ENCODE measurements at places on chromosomes 2 and 18.
A peak's percentile ranks its signal among the peaks of the same experiment; 100 is the strongest.

- DNase-seq = no peak
Measured at GRCh38 chr2:64985447-64985846, 3.8 kb upstream of the SLC1A4 start.

- no peak for DNase-seq
Measured at GRCh38 chr2:109455731-109456691, 157.8 kb downstream of the SEPTIN10 start.

DNA sequence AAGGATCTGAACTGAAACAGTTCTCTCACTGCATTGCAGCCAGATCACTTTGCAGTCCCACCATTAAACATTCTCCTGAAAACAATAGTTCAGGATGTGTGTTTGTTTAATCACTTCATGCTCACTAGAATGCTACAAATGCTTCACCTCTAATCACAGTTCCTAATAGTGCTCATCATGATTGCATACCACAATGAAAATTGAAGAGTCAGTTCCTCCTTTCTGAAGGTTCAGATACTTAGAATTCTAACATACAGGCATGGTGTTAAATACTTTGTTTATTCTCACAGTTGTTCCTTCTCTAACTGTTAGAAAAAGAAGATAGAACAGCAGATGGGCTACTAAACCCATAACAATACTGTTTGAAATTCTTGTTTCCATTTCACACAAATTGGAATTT is 622.3 kb upstream of the ACVR2A start:
- no peak for DNase-seq

GRCh38 chr2:46970334-46971288 is 55.0 kb upstream of the MCFD2 start:
- no peak for DNase-seq

- DNase-seq = no peak
Measured at GRCh38 chr2:149990965-149991364, 403.4 kb upstream of the MMADHC start.

DNA sequence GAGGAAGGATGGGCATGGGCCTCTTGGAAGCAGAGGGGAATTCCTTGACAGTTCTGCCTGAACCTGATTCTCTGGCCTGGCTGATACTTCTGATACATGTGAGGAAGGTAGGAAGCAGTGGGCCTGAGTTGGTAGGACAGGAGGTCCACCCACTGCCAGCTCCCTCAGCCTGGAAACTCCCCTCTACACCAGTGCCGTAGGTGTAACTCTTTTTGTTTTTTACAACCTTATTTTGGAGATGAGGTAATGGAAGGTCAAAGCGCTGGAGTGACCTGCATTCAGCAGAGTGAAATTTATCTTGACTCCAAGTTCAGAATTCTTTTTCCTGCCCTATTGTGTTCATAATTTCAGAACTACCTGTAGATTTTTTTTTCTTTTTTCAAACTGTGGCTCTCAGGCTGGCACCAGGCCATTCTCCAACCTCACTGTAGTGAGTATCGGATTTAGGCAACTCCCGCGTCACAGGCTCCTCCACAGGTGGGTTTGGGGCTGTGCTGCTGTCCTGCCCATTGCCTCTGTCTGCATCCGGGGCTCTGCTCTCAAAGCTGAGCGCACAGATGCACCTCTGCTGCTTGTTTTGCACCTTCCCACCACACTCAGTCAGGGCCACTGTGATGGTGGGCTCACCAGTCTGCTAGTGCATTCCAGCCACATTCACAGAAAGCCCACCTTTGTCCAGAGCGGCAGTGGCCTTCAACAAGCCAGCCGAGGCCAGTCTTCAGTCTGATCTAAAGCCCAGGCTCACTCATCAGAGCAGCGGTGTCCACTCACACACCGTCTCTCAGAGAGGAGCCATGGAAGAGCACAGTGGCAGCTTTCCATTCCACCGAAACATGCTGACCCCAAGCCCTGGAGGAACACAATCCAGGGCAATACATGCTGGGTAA is 87.2 kb downstream of the UXS1 start:
- DNase-seq = no peak

- DNase-seq = no peak
Measured at GRCh38 chr2:203623661-203624060, 82.8 kb upstream of the CD28 start.

- no peak for DNase-seq
Measured at GRCh38 chr18:21904856-21905255, 164.3 kb downstream of the MIB1 start.

GRCh38 chr2:231781798-231782726 is 980 bp upstream of the PDE6D start:
- DNase-seq = no peak

DNA sequence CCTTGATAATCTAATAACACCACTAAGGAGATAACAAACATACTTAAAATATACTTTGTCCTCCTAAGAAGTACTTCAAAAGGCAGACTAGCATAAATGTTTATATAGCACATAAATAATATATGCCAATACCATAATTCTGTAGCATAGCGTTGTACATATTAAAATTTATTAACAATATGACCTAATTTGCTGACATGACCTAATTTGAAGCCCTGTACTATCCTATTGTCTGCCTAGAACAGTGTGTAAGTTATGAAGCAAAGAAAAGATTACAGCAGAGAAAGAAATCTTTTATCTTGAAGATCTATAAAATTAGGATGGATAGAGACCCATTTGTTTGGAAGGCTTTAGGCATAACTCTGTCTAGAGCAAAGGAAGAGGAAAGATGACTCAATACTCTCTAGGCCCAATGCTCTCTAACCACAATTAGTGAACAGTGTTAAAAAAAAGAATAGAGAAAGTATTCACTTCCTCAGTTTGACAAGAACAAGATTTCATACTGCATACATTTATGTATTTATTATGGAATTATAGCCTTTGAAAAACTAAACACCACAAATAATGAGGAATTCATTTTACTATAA is 231.3 kb downstream of the ZRANB3 start:
- no peak for DNase-seq

- no peak for DNase-seq
Measured at GRCh38 chr2:8132351-8132831, 549.5 kb upstream of the ID2 start.

GRCh38 chr2:181959508-181959907 is 26.1 kb upstream of the PPP1R1C start:
- no peak for DNase-seq

- DNase-seq = no peak
Measured at GRCh38 chr2:18684206-18685038, 95.1 kb upstream of the NT5C1B start.

GRCh38 chr18:57043241-57043640 is 103.6 kb upstream of the BOD1L2 start:
- DNase-seq = no peak

DNA sequence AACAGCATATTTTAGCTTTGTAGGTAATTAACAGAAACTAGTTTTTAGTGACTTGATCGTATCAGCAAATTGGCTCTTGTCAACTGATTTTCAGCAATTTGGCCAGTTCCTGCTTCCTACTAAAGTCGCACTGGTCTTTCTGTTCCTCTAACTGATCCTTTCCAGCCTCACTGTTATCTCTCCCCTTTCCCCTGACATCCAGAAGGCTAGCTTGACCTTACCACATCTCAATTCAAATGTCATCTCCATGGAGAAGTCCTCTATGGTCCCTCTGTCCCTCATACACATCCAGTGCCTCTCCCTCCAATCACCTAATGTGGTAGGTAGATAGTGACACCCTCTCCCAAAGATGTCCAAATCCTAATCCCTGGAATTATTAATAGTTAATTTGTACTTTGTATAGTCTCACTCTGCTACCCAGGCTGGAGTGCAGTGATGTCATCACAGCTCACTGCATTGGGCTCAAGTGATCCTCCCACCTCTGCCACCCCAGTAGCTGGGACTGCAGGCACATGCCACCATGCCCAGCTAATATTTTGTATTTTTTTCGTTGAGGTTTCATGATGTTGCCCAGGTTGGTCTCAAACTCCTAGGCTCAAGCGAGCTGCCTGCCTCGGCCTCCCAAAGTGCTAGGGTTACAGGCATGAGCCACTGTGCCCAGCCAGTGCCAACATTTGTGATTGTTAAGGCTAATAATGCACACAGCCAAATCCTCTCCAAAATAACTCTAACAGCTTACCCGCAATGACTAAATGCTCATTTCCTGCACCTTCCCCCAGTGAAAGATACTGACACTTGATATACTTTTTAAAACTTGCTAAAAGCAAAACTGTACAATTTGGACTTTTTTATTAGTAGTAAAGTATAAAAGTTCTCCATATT is 16.9 kb downstream of the PSTPIP2 start:
- DNase-seq = no peak

DNA sequence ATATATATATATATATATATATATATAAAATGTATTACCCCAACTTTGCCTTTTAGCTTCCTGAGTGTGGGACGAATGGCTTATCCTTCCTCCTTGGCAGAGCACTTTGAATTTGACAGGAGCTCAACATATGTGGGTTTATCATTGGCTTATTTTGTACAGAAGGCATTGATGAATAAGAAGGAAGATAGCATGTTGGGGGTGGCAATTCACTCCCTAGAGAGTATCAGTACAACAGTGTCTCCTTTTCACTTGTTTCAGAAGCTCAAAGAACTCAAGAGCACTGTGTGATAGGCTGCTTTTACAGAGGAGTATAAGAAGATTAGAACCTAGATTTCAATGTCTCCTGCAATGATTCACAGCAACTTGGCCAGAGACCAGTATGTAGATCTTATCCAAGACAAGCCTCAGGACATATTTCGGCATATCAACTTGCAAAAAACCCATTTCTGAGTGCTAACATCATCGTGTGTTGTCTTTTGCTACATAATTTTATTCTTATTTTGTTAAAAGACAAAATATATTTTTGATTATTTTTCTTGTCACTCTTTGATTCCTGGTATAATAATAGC is 345.8 kb downstream of the SOCS6 start:
- DNase-seq = no peak

- no peak for DNase-seq
Measured at GRCh38 chr18:10669441-10670100, 143.7 kb downstream of the NAPG start.

GRCh38 chr2:115036818-115037217 is 594.4 kb downstream of the DPP10 start:
- DNase-seq = no peak

- DNase-seq = no peak
Measured at GRCh38 chr2:88828397-88829137, 137.1 kb downstream of the RPIA start.

- DNase-seq = no peak
Measured at GRCh38 chr2:240052524-240052923, 797 bp downstream of the OR6B3 start.

DNA sequence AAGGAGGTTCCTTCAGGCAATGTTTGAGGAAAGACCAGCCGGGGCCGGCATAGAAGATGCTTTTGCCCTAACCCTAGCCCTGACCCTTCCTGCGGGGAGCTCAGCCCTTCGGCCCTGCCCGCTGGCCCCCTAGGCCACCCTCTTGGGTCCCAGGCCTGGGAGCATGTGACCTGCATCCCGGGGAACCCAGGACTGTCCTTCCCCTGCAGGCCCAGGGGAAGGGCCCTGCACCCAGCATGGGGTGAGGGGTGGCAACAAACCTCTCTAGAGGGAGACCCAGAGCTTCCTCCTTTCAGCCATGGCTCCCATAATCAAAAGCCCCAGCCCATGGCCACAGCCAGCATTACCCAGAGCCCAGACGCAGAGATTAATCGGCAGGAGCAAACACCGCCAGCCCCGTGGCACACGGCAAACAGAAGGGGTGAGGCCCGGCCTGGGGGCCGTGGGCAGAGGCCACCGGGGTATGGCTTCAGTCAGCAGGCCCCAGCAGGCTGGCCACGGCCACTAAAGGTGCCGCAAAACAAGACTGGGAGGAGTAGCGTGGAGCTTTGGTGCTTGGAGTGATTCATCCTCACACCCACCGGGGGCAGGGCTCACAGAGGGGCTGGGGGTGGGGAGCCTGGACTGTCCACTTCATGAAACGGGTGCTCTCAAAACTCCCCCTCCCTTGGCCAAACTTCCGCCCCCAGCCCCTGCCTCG is 61.6 kb upstream of the HPCAL1 start:
- DNase-seq = no peak

DNA sequence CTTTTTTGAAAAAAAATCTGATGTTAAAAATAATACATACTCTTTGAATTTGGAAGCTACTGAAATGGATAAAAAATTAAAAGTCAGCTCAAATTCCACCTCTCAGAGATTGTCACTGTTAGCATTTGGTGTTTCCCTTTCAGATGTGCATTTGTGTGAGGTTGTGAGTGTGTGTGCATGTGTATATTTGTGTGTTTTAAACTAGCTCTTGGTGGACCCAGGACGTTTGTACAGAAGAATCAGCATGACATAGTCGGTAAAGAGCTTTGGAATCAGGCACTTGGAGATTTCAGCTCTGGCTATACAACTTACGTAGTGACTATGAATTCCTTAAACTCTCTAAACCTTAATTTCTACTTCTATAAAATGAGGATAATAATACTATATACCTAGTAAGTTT is 14.5 kb downstream of the SPATS2L start:
- no peak for DNase-seq

GRCh38 chr18:2948038-2948437 is 64.9 kb downstream of the LPIN2 start:
- no peak for DNase-seq

GRCh38 chr18:51039138-51040112 is 9.4 kb downstream of the SMAD4 start:
- DNase-seq = no peak

GRCh38 chr2:71379086-71379485 is 47.5 kb downstream of the ZNF638 start:
- no peak for DNase-seq

GRCh38 chr2:31736695-31737454 is 156.1 kb upstream of the SRD5A2 start:
- no peak for DNase-seq

- DNase-seq = no peak
Measured at GRCh38 chr18:53387581-53387980, 836.9 kb downstream of the MBD2 start.

- no peak for DNase-seq
Measured at GRCh38 chr18:77077941-77078689, 54.5 kb downstream of the MBP start.

- DNase-seq = no peak
Measured at GRCh38 chr2:15992457-15993231, 52.3 kb downstream of the MYCN start.

GRCh38 chr2:135962366-135963123 is 22.9 kb downstream of the DARS1 start:
- DNase-seq = no peak

GRCh38 chr18:75156831-75157230 is 52.1 kb downstream of the PTGR3 start:
- no peak for DNase-seq

DNA sequence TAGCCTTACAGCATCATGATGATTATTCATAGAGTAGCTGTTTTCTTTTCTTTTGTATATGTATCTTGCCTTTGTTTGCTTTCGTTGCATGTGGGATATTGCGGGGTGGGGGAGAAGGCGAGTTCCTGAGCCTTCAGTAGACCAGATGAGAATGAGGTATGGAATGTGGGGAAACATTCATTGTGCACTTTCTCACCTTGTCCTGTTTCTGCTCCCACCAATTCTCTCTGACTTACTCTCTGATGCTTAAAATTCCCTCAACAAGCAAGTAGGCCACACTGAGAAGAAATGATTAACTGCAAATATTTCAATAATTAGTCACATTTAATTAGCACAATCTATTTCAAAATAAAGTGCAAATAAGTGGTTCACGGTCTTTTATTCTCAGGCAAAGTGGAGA is 31.0 kb downstream of the GKN2 start:
- no peak for DNase-seq

- DNase-seq = no peak
Measured at GRCh38 chr2:149438330-149438960, 108.1 kb downstream of the LYPD6 start.

GRCh38 chr2:240143801-240144648 is 3.6 kb upstream of the OTOS start:
- DNase-seq = peak; percentile 44

Data from NCI-H1930 (cell line).